Spleen (tissue), 13 donors: ENCODE measurements at places on chromosomes 6 and 20.

- DNase-seq, result no peak
These were observed 64.0 kb downstream of the SYNDIG1 start for GRCh38 chr20:24533449-24533848.

GRCh38 chr6:137269803-137270202, 50.6 kb upstream of the IFNGR1 start:
- DNase-seq, result no peak

GRCh38 chr6:100262086-100262485, 202.6 kb downstream of the SIM1 start:
- no peak for DNase-seq

DNA sequence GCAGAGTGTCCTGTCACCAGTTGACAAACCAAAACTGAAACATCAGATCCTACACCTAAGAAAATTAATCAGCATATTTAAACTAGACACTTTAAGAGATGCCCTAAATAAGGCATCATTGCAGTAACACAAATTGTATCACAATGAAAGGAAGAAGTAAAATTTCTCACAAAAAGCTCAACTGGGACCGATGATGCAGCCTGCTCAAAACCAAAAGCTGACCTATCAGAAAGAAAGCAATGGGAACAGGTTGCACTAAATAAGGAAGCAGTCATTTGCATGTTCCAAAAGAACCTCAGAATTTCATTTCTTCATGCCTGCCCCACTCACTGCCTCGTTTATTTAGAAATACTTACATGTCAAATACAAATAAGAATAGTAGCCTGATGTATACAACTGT, 12.1 kb downstream of the HIVEP2 start:
- DNase-seq, result no peak

DNA sequence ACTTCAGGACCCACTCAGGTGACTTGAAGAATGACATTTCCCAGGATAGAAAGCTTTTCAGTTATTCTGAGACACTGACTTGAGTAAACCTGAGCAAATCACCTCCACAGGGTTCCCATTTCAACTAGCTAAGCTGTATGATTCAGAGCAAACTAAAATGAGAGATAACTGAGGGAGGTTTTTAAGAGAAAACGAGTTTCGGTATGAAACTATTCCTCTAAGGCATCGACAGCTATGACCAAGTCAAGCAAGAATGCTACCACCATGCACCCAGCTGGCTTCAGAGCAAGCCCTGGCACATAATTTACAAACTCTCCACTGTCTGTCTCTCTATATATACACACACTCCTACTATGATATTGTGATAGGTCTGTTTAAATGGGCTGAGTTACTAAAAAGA, 75.4 kb downstream of the PERP start:
- no peak for DNase-seq

DNA sequence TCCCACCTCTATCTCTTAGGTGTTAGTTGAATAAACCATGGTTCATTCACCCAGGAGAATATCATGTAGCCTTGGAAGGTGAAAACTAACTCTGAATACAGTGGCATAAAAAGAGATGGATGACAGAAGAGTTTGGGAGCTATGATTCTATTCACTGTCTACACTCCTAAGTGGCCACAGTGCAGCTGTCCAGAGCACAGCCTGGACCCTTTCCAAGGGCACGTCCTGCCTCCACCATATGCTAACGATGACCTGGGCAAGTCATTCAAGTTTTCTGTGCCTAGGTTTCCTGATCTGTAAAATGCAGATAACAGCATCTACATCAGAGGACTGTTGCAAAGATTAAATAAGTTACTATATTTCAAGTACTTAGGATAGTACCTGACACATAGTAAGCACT, 314.1 kb downstream of the PTPRT start:
- no peak for DNase-seq

- no peak for DNase-seq
These were observed 40.7 kb downstream of the STK38 start for GRCh38 chr6:36506611-36507010.

DNA sequence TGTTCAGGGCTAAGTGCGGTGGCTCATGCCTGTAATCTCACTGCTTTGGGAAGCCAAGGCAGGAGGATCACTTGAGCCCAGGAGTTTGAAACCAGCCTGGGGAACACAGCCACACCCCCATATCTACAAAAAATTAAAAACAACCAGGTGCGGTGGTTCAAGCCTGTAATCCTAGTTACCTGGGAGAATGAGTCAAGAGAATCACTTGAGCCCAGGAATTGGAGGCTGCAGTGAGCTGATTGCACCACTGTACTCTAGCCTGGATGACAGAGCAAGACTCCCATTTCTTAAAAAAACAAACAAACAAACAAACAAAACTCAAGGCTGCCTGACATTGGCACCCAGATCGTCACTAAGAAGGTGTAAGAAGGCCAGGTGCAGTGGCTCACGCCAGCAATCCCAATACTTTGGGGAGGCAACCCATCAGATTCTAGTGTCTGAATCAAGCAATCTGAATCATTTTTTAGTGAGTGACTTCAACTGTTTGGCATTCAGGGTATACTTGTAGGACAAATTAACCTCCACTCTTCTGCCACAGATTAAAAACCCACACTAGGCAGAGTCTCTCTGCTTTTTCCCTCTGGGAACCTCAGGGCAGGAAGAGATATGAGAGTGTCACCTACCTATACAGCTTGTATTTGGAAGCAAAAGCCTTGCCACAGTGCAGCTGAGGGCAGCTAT, 6.1 kb downstream of the PLAGL2 start:
- DNase-seq, result no peak

DNA sequence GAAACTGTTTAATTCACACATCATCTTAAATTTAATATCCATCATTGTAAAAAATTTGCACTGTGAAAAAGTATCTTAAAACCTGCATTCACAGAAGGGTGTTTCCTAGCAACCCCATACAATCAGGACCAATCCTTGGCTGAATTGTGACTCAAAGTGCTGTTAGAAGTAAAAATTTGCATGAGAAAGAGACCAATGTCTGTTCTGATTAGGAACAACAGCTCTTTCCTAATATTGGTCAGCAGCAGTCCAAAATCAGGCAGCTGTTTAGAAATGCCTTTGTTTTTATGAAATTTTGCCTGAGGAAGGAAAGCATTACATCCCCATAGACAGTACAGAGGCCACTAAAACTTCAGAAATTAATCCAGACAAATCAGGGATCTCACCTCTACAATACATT, 987.0 kb downstream of the HACE1 start:
- no peak for DNase-seq

DNA sequence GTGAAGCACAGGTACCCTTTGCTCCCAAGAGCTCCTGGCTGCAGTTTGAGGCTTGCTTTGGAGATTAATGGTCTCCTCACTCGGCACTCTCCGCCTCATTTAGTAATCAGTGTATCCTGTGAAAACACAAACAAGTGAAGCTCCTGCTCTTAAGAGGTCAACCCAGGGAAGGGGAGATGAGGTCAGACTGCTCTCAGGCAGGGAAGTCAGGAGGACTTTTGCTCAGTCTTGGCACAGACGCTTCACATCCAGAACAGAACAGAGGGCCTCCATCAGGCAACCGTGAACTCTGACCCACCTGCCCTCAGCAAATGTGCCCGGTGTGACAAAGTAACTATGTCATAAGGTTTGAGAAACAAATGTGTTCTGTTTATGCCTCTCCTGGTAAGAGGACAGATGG, 428.8 kb upstream of the JARID2 start:
- DNase-seq, result no peak

DNA sequence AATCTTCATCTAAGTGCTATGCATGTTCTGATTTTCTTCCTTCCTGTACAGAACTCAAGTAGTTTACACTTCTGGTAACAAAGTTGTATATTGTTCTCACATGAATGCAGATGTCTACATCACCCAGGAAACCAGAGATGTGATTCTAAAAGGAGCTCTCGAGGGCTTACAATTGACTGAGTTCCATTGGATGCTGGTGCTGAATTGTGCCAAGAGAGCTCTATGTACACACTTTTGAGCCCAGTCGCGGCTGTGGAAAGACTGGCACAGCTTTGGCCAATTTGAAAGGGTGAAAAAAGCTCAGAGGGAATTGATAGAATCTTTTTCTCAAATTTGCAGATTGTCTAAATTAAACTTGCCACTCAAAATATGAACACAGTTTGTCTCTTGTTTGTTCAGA, 340.7 kb downstream of the LMBRD1 start:
- DNase-seq, result no peak

GRCh38 chr6:39494998-39495397, 172.5 kb upstream of the KCNK16 start:
- no peak for DNase-seq

- DNase-seq, result no peak
These were observed 108.9 kb upstream of the BTBD3 start for GRCh38 chr20:11808841-11809240.

GRCh38 chr6:10800810-10801209, 37.5 kb downstream of the MAK start:
- DNase-seq, result no peak

DNA sequence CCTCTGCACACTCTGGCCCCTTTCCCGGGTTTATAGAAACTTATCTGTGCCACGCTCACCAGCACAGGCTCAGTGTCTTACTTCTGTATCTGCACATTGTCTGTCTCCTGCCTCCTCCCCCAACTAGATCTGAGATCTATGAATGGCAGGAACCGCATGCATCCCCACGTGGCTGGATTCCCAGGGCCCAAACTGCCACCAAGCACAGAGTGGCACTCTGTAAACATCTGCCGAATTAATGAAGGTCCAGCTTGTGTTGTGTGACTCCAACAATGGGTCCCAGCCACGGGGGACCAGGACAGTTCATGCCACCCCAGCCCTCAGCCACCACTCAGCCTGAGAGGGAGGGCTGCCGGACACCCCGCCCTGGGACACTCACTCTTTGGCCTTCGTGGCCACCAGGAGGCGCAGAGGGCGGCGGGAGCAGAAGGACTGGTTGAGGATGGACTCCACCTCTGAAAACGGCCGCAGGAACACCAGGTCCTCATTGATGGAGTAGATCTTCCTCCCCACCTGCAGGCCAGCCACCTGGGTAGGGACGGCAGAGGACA, 171.1 kb downstream of the PREX1 start:
- DNase-seq, result peak; percentile 76

DNA sequence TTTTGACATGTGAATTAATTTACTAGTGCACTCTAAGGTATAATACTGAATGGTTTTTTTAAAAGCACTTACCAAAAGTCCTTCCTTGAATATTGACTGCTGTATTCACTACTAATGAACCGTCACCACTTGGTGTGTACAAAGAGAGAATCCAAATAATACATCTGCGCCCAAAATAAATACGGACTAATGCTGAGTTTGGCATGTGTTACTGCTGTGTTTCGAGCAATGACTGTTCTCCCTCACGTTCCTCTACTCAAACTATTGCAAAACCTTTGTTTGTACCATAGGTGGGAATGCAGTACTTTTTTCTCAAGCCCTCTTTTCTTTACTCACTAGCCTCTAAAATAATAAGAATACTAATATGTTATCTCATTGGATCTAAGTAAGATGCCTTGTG, 305.5 kb downstream of the QKI start:
- no peak for DNase-seq

DNA sequence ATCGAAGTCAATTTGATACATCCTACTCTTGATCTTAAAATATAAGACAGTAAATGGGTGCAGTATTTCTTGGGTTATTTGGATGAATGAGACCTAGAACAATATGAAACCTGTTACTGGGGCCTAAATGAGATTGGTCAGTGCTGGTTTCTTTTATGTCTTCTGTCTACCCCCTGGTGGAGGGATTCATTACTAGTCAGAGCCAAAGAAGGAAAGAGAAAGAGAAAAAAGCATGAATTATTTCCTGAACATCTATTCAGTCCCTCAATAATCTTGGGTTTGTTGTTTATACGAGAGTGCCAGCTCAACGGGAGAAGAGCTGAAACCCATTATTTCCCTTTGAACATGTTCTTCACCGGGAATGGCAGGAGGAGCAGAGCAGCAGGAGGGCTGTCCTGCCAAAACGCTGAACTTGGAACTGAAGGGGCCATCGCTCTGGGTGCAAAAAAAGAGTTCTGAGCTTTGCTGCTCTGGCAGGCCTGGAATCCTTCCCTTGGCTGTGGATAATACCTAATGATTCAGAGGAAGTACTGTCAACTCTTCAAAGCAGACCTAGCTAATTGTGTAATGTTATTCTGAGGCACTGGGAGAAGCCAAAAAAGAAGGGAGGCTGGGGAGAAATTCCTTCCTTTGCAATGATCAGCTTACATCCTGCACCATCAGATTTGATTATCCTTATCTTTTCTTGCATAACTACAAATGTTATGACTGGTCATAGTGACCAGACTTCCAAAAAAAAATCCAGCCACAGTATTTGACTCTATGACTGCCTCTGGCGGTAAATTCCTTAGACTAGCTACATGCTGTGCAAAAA, 72.0 kb downstream of the BLOC1S5 start:
- DNase-seq, result no peak

DNA sequence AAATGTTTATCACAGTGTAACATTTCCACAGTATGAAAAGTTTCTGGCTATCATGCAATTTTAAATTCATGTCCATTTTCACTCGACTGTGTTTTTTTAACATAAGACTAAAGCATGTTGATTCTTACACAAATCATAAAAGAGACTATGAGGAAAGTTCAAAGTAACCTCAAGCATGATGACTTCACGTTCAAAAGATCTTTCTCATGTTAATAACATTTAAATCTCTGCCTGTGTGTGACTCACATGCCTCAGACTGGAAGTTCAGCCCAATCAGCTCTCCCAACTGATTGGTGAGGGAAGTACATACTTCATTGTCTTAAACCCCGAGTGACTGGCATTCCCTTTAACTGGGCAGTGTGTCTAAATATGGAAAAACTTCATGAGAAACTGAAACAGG, 37.4 kb downstream of the ATXN1 start:
- DNase-seq, result no peak

GRCh38 chr20:63547725-63548480, at the start of gene SRMS:
Gene SRMS, minus strand, starts transcription at chr20:63547749. Its CDS starts 286 bp downstream, at chr20:63547463.
- DNase-seq, result no peak

GRCh38 chr6:20875369-20875963, 341.2 kb downstream of the CDKAL1 start:
- DNase-seq, result no peak

- DNase-seq, result no peak
These were observed 672.0 kb downstream of the RNF144B start for GRCh38 chr6:19059102-19059501.

DNA sequence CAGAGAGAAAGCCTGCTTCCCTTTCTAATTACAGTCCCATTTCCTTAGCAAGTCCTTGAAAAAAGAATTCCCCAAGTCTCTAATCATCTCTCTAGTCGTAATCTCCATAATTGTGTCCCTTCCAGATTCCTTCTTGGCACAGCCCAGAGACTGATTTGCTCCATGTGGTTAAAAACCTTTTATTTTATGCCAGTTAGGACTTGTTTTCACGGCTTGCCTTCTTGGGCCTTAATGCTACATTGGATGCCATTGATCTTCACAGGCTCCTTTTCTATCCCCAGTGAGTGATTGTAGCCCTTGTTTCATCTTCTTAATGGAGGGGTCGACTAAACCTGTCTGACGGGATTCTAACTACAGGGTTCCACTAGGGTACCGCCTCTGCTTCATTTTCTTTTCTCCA, 650.6 kb upstream of the ARID1B start:
- DNase-seq, result no peak

DNA sequence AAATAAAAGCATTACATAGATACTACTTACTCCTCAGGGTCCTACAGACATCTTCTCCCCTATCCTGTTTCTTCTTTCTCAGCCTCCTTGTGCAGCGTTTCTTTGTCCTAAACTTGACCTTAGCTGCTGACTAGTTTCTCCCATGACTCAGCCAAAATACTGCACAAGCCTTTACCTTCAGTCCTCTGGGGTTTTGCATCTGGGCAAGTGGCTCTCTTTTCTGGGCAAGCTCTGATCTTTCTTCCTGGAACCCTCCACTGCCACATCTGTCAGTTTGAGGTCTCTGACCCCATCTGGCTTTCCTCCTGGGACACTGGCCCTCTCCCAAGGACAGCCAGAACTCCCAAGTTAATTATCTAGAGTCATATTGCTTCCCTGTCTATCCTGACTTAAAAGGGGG, 838.4 kb downstream of the DHX35 start:
- no peak for DNase-seq

- no peak for DNase-seq
These were observed at the start of gene APCDD1L for GRCh38 chr20:58515233-58516212. Gene APCDD1L, minus strand, starts transcription at chr20:58515399. Its CDS starts 692 bp downstream, at chr20:58514707.
